T47D (cell line): ENCODE measurements at places on chromosomes 12 and 14.

DNA sequence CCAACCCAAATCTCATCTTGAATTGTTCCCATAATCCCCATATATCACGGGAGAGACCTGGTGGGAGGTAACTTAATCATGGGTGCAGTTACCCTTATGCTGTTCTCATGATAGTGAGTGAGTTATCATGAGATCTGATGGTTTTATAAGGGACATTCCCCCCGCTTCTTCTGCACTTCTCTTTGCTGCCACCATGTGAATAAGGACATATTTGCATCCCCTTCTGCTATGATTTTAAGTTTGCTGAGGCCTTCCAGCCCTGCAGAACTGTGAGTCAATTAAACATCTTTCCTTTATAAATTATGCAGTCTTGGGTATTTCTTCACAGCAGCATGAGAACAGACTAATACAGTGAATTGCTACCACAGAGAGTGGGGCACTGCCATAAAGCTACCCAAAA, 179.1 kb downstream of the LRIG3 start:
- DNase-seq: no peak

DNA sequence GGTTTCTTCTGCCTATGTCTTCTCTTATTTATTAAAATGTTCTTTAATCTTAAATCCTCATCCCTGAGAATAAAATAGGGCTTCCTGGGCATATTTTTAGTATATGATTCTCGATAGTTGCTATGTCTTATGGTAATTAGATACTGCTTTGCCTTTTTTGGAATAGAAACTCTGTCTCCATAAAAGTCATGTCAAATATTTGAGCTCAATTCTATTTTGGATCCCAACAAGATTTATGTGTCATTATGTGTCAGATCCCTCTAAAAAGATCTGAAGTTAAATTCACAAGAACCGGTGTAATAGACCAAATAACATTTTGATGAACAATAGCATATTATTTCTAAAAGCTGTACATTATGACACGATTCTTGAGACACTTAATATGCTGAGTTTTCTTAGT, 312.5 kb upstream of the PDE3A start:
- DNase-seq: no peak

DNA sequence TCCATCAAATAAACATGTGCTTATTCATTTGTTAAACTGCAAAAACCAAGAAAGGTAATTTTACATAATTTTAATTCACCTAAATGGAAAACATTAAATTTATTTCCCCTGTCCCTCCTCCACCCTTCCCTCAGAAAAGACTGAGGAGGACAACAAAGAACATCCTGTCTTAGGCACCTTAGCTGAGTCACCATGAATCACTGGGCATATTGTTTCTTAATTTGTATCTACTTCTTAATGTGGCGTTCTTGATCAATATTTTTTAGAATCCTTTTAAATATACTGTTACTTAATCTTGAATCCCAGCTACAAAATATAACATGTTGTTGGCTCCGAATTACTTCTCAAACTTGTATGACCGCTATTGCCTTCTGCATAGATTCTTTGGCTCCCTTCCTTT, 23.5 kb downstream of the SIX6 start:
- no peak for DNase-seq

DNA sequence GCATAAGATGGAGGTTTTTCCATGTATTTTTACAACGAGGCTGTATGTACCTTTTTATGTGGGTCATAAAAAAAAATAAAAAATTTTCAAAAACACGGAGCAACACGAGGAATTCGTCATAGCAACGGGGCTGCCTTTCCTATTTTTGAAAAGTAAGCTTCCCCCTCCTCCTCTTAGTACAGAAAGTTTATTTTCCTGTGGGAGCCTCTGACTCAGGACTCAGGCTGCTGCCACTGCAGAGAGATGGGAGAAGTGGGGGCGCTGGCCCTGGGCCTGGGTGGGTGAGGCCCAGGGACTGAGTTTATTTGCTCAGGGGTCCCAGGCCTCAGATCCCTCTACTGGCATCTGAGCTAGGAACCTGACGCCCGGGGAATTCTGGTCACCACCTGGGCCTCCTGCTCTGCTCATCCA, 10.2 kb upstream of the CMKLR1 start:
- no peak for DNase-seq
